ENCODE measurements at places on chromosomes 12 and 14. TPM values are rescaled to one million over a fixed set of nuclear protein-coding genes. Genes with fewer than 3 reads are reported as not detected.

DNA sequence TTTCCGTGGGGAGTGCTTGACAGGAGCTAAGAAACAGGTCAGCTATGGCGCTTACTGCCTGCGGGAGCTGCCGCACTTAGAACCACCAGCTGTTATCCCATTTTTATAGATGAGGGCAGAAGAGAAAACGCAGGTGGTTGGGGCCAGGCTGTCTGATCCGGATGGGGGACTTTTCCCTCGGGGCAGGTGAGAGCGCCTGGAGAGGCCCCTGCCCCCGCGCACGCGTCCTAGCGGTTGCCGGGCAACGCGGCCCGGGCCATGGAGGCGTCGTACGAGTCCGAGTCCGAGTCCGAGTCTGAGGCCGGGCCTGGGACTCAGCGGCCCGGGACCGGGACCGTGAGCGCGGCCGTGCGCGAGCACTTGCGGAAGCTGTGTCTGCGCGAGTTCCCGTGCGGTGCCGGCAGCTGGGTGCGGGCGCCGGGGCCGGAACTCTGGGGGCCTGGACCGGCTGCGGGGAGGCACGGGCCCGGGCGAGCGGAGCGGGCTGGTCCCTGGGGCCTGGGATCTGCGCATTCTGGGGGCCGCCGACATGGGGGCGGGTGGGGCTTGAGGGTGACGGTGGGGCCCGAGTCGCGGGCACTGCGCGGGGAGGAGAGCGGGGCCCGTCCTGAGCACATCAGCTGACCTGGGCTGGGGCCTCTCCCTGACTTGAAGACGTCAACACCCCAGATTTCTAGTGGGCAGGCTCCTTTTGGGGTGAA, at the start of gene LRRC43:
Gene LRRC43, plus strand, starts transcription at position 237 of the 701 bp plus-strand sequence. Its CDS starts 22 bp downstream, at position 259.
- no peak for DNase-seq

GRCh38 chr12:51626629-51627028, 35.6 kb downstream of the SCN8A start:
- DNase-seq: no peak

- DNase-seq: no peak
These were observed 242.3 kb downstream of the NRXN3 start for GRCh38 chr14:78412475-78412874.

DNA sequence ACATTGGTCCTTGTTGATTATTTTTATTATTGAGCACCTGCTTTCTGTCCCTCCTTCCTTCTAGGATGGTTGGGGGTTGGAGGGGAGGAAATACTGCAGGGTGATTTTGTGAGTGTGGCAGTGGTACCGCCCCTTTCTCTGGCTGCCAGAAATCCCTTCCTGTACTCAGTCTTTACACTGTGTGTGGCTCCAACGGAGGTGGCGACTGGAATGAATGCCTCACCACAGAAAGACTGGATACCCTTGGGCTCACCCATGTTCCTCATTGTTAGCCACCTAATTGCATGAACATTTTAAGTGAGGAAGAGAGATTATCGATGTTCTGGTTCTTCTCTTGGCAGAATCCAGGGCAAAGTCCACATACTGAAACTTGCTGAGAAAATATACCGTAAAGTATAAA, 272.0 kb upstream of the E2F7 start:
- no peak for DNase-seq

DNA sequence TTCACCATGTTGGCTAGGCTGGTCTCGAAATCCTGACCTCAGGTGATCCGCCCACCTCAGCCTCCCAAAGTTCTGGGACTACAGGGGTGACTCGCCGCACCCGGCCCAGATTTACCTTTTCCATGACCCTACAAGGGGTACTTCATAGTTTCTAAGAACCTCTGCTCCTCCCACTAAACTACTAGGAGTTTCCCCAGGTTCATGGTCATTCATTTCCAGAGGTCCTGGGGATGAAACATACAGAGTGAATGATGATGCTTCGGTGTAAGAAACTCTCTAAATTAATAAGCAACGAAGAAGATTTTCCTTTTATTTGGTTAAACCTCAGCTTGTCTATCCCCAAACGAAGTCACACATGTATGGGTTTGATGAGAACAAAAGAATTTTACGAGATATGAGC, 56.9 kb downstream of the AMN start:
- DNase-seq: no peak

DNA sequence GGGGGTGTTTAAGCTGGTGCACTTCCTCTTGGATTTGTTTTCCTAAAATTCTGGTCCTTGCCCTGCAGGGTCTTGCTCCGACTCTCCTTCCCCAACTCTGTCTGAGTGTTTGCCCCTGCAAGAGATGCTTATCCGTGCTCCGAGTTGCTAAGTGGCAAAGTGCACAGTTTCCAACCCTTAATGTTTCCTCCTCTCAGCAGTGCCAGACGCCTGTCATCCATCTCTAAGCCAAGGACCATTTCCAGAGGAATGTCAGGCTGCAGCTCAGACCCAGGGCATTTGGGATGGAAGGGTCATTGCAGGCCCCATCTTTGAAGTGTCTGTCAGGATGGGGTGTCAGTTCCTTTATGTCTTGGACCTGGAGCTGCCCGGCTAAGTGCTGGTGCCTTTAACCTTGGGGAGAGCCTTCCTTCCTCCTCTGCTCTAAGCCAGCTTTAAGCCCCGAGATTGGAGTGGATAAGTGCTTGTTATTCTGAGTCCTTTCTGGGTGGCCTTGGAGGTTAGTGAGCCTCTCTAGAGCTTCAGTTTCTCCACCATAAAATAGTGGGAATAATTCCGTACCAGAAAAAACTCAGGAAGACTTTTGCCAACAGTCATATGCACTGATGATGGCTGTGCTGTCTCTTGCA, 15.0 kb downstream of the WNT5B start:
- DNase-seq: no peak

GRCh38 chr12:120670667-120671066, 16.3 kb upstream of the MLEC start:
- no peak for DNase-seq

- DNase-seq: peak; percentile 35
These were observed 5.7 kb upstream of the KRT5 start for GRCh38 chr12:52525661-52526499.

DNA sequence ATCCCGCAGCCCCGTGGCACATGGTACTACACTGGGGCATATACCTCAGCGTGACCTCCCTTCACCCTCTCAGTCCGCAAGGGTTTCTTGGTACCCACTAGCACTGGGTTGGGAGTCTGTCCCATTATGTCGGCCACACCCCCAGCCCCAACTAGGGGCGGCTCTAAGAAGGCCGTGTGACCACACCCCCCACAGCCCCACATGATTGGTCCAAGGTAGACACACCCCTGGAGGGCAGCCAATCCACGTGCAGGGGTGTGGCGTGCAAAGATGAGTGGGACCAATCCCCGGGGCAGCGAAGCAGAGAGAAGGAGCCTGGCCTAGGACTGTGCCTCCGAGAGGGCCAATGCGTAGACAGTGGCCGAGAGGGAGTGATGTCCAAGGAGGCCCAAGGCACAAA, 34.6 kb upstream of the BEGAIN start:
- no peak for DNase-seq

GRCh38 chr12:47078733-47079467, 521 bp upstream of the PCED1B start:
- peak; percentile 19 for DNase-seq

DNA sequence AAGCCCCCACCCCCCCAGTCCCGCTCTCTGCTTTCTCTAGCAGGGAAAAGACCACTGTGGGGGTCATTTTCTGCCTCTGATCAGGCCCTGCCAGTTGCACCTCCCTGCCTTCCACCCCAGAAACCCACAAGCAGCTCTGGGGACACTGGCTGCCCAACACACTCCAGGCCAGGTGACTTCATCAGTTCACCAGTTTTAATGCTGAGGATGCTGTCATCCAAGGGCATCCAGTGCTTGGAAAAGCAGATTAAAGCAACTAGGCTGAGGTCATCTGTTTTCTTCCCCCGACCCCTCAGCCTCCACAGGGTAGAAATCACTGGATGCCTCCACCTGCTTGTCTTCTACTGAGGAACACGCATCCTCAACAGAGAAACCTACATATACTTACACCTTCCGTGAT, 282.4 kb downstream of the DPF3 start:
- no peak for DNase-seq

- DNase-seq: no peak
These were observed 60.1 kb downstream of the R3HDM2 start for GRCh38 chr12:57370696-57371095.

- no peak for DNase-seq
These were observed 64.3 kb downstream of the PCNX1 start for GRCh38 chr14:70971560-70971959.

DNA sequence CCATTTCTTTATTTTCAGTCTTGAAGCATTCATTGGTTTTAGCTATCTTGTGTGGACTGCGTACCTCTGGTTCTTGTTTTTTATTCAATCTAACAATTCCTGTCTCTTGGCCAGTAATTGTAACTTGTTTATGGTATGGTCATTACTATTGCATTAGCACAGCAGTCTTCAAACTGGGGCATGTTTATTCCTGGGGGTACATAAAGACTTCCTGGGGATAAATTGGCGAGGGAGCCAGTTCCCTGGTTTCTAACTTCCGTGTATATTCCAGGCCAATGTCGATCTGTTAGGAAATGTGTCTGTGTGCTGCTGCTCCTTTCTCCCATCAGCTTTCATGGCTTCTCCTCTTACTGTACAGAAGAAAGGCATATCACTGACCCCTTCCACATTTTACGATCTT, 13.7 kb upstream of the EVL start:
- DNase-seq: no peak

The DENR gene
- total RNA-seq: 12.2 TPM

The CEBPE gene
- total RNA-seq: not detected

The TAS2R7 gene
- total RNA-seq: not detected

The NOS1 gene
- total RNA-seq: 0.21 TPM

The LPCAT3 gene
- total RNA-seq: 23.0 TPM

The TMEM229B gene
- total RNA-seq: 5.5 TPM

The TEX52 gene
- not detected for total RNA-seq

The PSMA3 gene
- total RNA-seq: 83.3 TPM

Measured in ascending aorta (tissue), 2 donors.